Putamen (tissue), 1 donor: ENCODE measurements at places on chromosomes 2 and 18.

DNA sequence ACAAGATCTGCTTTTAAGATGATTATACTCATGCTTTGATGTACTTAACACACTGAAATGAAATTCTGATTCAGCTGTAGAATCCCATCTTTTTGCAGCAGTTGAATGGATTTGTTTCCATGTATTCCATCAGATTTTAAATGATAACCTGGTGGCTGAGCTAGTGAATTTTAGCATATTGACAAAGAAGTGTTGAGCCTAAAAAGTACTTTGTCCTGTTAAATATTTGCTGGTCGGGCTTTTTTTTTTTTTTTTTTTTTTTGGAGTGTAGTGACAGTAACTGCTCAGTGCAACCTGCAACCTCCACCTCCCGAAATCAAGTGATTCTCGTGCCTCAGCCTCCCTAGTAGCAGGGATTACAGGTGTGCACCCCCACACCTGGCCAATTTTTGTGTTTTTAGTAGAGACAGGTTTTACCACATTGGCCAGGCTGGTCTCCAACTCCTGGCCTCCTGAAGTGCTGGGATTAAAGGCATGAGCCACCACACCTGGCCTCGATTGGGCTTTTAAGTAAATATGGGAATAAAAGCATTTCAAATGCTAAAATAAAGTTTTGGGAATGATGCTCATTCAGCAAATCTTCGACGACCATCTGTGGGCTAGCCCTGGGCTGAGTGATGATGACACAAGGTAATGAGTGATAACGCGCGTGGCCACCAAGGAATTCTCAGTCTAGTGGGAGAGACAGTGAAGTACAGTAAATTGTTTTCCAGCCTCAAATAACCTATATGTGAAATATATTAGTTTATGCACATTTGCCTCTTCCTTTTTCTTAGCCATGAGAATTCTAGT, 2.2 kb downstream of the ELP2 start:
- DNase-seq, result no peak

DNA sequence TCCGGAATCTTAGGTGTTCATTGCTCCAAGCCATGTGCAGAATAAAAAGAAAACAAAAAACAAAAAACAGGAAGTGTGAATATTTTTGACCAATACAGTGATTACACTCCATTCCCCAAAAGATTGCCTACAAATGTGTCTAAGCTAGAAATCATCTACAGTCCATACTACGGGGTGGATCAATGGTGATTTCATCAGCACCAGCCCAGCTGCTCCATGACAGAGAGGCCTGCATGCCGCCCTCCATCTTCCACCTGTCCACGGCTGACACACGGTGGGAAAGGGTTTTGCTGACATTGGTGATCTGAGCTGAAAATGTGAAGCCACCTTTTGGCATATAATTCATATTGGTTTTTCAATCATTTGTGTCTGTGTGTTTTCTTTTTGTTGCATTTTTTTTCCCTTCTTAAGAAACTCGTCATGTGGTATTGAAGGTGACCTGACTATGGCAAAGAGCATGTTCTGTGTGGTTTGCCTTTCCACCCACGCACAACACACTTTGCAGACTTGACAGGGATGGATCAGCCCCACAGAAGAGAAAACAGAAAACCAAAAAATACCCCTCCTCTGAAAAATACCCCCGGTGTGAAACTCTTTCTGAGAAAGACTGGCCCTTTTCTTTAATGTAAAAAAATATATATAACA, 533.1 kb downstream of the RNF144A start:
- no peak for DNase-seq

DNA sequence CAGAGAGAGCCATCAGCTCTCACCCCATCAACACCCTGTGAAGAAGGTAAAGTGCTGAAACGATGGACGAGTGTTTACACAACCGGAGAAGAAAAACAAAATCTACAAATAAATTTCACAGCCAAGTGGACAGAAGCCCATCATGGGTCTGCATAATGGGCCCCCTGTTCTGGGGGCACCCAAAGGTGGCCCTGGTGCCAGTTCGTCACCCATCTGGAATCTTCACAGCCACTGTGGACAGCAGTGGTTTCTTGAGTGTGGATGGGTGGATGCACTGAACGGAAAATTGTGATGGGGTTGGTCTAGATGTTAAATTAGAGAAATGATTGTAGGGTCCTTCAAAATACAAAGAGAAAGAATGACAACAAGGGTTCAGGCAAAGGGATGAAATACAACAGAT, 38.8 kb downstream of the ANKMY1 start:
- no peak for DNase-seq

DNA sequence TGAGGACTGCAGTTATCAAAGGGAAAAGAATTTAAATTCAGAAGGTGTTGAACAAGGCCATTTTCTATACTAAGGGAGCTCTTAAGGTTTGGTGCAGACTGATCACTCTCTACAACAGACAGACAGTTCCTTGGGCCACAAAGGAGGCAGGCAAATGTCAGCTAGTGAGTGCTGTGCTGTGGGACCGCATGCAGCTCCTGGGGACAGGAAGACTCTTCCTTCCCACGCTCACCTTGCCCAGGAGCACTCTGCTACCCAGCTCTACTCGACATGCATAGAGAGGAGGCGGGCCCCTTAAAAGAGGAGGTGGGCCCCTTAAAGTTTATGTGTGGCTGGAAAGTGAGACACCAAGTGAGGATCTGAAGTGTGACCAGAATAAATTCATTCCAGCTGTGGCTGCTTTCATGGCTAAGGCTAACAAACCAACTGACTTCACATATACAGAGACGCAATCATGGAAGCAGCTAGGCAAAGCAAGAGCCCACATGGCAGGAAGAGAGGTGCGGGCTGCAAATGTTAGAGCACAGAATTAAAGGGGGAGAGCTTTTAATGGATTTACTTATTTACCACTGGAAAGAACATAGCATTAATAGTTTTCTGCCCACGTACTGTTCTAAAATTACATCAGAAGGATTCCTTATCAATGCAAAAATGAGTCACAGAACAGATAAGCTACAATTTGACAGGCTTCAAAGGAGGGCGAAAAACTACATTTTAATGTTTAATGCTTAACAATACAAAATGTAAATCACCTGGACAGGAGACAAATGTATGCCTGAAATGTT, 101.4 kb upstream of the RNU4ATAC start:
- no peak for DNase-seq

- DNase-seq, result no peak
Measured at GRCh38 chr2:82301506-82301905, 1997.0 kb upstream of the LRRTM1 start.

DNA sequence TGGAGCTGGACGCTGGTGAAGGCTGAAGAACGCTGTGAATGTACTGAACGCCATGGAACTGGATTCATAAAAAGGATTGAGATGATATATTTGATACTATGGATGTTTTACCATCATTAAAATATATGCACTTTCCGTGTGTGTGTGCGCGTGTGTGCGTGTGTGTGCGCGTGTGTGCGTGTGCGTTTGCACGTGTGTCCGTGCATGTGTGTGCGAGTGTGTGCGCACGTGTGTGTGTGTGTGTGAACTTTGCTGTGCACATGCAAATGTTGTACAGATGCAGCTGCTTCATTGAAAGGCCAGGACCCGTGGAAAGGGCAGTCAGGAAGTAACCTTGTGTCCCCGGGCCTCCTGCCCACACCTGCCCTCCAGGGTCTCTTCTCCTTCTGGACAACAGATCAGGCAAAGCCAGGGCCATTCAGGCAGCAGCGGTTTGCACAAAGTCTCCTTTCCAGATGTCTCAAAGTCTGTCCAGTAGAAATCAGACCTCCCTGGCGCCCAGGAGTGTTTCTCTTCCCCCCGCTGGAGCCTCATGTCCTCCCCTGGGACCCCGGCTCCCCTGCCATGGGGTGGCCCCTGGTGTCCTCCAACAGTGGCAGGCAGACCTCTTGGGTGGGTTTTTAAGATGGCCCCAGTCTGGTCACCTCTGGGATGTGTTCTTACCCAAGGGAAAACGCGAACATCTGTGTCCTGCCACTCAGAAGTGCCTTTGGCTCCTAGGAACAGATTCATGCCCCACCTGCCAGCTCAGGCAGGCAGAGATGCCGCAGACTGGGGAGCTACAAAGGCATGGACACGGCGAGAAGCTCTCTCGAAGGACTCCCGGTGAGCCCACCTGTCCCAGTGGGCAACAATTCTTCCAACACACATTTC, 86.1 kb upstream of the GPC1 start:
- DNase-seq, result no peak

GRCh38 chr2:236393581-236393980, 129.4 kb upstream of the ASB18 start:
- DNase-seq, result no peak

- peak; percentile 12 for DNase-seq
Measured at GRCh38 chr2:202815548-202816360, 55.8 kb downstream of the ICA1L start.

- DNase-seq, result no peak
Measured at GRCh38 chr2:209413311-209414014, 10.4 kb upstream of the MAP2 start.

DNA sequence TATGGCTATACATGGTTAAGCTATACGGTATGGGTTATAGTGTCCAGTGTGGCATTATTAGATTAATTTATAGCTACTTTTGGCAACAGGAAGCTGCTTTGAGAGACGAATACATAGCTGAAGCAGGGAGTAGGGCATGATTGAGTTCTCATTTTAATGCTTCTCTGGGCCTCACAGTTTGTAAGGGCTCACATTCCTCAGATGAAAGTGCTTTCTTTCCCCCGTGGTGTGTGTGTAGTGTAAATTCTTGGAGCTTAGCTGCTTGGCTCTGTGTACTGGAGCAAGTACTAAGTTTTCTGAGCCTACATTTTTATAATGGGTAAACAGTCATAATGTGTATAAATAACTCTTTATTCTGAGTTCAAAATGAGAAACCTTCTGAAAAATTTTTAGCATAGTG, 173.7 kb downstream of the PTPRM start:
- DNase-seq, result no peak

DNA sequence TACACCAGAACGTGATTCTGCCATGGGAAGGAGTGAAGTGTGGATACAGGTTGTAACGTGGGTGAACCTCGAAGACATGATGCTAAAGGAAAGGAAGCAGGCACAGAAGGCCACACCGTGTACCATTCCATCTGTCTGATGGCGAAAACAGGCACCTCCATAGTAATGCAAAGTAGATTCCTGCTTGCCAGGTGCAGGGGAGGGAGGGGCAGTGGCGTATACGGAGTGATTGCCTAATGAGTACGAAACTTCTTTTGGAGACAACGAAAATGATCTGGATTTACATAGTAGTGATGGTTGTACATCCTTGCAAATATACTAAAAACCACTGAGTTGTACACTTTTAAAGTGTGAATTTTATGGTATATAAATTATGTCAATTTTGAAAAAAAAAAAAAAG, 106.7 kb downstream of the GBX2 start:
- no peak for DNase-seq

GRCh38 chr2:237691029-237691907, 63.9 kb downstream of the LRRFIP1 start:
- no peak for DNase-seq

DNA sequence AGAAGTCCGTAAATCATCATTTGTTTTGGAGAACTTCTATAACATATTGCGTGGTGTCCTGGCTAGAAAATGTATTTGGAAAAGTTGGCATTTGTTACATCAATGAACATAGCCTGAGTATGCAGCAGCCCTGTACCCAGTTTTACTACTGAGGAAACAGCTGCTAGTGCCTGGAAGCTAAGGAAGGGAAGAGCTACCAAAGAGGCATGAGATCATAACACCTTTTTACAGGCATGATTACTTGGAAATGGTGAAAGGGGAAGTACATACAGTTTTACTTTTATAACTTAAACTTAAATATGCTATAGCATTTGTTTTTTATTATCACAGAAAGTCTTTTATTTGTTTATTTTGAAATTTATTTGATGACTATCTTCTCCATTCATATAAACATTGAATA, 128.4 kb upstream of the MC4R start:
- DNase-seq, result no peak

- DNase-seq, result no peak
Measured at GRCh38 chr2:658426-658825, 18.8 kb downstream of the TMEM18 start.

DNA sequence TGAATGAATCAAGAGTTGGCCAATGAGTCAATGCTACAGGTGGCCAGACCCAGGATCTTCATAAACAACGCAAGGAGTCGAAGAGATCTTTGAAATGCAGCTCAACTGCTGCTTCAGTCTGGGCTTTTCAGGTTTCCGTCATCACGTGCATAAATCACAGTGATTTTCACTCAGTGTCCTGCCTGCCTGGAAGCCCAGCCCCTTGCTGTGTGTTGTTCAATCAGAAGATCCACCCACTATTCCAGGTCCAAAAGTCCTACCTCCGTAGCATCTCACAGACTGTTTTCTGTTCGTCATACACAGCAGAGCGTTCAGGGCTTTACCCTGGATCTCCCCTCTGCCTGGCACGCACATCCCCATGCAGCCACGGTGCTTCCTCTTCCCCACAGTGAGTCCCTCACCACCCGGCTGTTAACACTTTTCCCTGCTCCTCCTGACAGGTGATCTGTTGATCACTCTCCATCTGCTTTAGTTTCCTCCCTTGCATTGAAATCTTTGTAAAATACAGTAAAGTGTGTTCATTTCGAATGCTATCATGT, 216.3 kb downstream of the MYT1L start:
- no peak for DNase-seq

DNA sequence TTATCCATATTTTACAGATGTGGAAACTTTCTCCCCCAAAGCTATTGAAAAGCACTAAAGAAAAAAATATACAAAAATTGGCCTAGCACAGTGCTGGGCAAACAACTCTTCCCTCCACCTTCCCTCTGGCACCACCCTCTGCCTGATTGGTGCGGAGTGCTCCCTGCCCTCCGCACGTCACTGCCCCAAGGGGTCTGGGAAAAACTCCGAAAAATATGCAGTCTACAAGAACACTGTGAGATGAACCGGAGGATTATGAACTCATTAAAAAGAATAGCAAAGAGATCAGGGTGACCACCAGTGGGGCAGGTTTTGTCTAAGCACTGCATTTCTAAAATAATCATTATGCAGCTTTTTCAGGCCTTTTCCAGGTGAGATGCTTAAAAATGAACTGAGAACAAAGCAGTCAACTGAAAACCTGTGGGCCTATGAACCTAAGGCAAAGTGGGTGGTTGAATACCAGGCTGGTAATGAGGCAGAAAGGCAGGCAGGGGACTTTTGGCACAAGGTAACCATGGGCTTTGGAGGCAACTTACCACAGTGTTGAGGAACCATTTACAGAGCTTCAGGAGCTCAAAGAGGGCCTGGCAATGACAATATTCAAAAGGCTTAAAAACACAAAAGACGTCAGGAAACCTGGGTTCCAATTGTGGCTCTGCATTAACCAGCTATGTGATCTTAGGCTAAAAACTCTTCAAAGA, 57.5 kb downstream of the AAK1 start:
- no peak for DNase-seq

DNA sequence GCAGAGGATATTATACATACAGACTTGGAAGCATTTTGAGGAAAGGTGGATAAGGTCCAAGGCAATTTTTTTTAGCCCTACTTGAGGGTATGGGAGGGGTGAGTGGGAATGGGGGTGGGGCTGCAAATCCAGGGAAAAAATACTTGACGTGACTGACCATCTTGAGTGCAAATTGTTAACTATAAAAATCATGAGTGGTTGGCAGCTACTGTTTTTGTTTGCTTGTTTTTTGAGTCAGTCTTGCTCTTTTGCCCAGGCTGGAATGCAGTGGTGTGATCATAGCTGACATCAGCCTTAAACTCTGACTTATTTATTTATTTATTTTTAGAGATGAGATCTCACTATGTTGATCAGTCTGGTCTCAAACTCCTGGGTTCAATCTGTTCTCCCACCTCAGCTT, 458.8 kb downstream of the PIK3C3 start:
- DNase-seq, result no peak
